ENCODE measurements at places on chromosomes 6 and 20. TPM values are rescaled to one million over a fixed set of nuclear protein-coding genes. Genes with fewer than 3 reads are reported as not detected.
A peak's percentile ranks its signal among the peaks of the same experiment; 100 is the strongest.

- no peaks in the 10 kb centered on the region for H3K36me3 ChIP-seq
- H3K4me3 ChIP-seq: peak overlapping the region; percentile 89
- H3K27ac ChIP-seq: peak overlapping the region; percentile 83
- H3K27me3 ChIP-seq: peaks cover 42% of the 10 kb centered on the region
- peaks cover 32% of the 10 kb centered on the region for H3K4me1 ChIP-seq
Measured at GRCh38 chr20:63176427-63177133, 39.4 kb downstream of the YTHDF1 start.

DNA sequence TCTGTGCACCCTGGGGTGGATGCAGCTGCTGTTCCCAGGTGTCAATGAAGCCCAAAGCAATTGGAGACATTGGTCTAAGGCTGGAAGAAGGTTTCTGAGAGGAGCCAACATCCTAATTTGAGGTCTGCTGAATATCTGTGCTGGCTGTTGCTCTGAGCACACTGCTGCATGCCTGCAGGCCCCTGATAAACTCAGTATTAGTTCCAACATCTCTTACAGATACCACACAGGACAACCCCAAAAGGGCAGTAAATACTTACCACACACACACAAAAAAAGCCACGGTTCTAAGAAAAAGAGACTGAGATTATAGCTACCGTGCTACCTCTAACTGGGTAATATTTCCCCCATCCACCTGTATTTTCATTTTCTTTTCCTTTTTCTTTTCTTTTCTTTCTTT, 164.3 kb upstream of the SOX4 start:
- H3K4me3 ChIP-seq: no peak overlapping the region
- peak overlapping the region; percentile 43 for H3K27ac ChIP-seq
- no peaks in the 10 kb centered on the region for H3K27me3 ChIP-seq
- no peak for DNase-seq
- H3K36me3 ChIP-seq: peaks cover 3% of the 10 kb centered on the region

DNA sequence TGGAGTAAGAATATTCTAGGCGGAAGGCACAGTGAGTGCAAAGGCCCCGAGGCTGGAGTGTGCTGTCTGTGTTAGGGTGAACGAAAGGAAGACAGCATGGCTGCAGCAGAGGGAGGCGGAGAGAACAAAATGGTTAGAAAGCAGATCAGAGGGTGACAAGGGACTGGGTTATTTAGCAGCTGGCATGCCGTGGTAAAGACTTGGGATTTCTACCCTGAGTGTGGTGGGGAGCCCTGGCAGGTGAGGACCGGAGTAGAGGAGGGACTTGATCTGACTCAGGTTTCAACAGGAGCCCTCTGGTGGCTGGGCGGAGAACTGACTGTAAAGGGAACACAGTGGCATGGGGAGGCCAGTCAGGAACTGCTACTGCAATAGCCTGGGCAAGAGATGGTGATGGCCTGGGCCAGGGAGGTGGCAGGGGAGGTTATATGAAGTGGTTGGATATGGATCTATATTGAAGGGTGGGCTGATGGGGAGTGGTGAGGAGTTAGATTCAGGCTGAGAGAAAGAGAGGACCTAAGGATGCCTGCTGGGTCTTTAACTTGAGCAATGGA, 38.0 kb downstream of the PIM1 start:
- peak overlapping the region; percentile 44 for H3K27ac ChIP-seq
- H3K36me3 ChIP-seq: no peaks in the 10 kb centered on the region
- peak; percentile 65 for DNase-seq
- no peaks in the 10 kb centered on the region for H3K4me1 ChIP-seq

- no peak for DNase-seq
- H3K36me3 ChIP-seq: peaks cover 3% of the 10 kb centered on the region
- no peaks in the 10 kb centered on the region for H3K27me3 ChIP-seq
Measured at GRCh38 chr6:74632196-74632875, 573.5 kb downstream of the COL12A1 start.

DNA sequence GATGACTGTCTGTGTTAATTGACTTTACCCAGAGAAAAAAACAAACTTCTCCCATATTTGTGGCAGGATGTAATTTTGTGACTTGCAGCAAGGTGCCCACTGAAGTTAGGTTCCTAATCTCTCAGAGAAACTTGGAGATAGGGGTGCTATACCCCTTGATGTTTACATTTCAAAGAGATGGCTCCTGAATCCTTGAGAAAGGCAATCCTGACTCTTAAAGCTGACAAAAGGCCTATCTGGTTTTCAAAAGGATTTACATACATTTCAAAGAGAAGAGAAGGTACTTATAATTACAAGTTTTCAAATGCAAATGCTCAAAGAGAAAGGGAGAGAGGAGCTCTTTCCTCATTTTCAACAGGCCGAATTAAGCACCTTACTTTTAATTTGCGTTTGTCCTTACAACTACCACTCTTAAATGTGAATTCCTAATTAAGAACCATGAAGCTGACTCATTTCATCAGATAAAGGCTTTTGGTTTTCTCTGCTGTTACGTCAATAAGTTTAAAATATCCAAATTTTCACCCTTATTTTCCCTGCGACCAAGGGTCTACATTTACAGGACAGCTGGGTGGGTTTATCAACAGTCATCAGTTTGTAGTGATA, 711.8 kb upstream of the MAP3K7 start:
- H3K4me1 ChIP-seq: no peaks in the 10 kb centered on the region
- no peak overlapping the region for H3K4me3 ChIP-seq
- no peaks in the 10 kb centered on the region for H3K27me3 ChIP-seq
- peaks cover 3% of the 10 kb centered on the region for H3K36me3 ChIP-seq
- DNase-seq: no peak

DNA sequence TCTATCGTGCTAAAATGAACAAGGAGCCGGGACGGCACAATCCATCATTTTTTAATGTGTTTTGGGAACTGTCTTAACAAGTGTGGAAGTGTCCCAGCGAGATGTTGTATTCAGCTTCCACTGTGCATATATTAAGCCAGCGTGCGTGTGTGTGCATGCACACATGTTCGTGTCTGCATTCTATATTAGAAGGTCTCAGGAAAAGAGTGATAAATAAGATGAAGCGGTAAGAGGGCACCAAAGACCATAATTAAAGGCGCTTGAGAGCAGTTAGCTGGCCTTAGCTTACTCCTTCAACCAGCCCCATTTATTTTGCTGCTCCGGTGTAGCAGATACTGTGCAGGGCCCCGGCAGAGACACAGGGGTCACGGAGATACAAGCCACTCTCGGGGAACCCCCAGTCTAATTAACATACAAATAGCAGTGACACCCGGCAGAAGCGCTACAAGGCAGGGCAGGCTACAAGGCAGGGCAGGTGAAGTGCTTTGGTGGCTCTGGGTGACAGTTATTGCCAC, 206.5 kb upstream of the RREB1 start:
- no peaks in the 10 kb centered on the region for H3K27me3 ChIP-seq
- no peak overlapping the region for H3K4me3 ChIP-seq
- no peak overlapping the region for H3K27ac ChIP-seq

DNA sequence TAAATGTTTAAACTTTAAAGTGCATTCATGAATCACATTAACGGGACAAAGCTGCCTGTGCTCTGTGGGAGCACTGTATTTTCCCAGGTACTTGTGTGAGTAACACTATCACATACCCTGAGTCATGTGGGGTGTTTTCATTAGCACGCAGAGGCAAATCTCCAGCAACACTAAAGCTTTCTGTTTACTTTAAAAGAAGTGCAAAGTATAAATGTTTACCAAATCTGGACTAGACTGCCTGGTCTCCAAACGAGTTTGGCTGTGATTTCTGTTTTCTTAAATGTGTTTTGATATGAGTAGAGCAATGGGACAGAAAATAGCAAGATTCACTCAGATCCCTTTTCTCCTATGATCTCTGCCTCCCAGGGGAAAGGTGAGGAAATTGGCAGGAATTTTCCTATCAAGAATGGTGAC, 28.8 kb upstream of the RIPPLY2 start:
- H3K4me3 ChIP-seq: no peak overlapping the region
- no peak for DNase-seq
- H3K4me1 ChIP-seq: no peaks in the 10 kb centered on the region
- H3K36me3 ChIP-seq: no peaks in the 10 kb centered on the region
- H3K27ac ChIP-seq: no peak overlapping the region

DNA sequence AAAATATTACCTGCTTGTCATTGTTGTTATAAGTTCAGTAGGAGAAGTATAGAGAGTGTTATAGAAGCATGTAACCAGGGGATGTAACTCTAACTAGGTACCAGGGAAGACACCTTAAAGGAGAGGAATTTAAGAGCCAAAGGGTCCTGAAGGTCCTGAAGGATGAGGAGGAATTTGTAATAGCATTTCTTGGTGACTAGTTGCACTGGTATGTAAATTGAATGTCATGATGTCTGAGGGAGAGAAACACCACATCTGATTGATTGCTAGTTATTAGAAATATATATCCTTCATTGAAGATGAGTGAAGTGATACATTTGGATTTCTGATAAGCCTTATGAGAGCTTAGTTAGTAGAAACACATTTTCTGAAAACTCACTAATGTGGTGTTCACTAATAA, 643.8 kb downstream of the RFPL4B start:
- peaks cover 3% of the 10 kb centered on the region for H3K36me3 ChIP-seq
- no peak overlapping the region for H3K27ac ChIP-seq
- peaks cover 18% of the 10 kb centered on the region for H3K4me1 ChIP-seq
- H3K4me3 ChIP-seq: no peak overlapping the region

The SDHAF4 gene
- 18.9 TPM for total RNA-seq

Data from neural crest cell (in vitro differentiated cells).